Activated CD8-positive, alpha-beta T cell treated with anti-CD3 and anti-CD28 coated beads for 36 hours (primary cell): ENCODE measurements at places on chromosomes 3 and 15.

- no peak for DNase-seq
Measured at GRCh38 chr3:140135461-140135860, 200.5 kb downstream of the CLSTN2 start.

DNA sequence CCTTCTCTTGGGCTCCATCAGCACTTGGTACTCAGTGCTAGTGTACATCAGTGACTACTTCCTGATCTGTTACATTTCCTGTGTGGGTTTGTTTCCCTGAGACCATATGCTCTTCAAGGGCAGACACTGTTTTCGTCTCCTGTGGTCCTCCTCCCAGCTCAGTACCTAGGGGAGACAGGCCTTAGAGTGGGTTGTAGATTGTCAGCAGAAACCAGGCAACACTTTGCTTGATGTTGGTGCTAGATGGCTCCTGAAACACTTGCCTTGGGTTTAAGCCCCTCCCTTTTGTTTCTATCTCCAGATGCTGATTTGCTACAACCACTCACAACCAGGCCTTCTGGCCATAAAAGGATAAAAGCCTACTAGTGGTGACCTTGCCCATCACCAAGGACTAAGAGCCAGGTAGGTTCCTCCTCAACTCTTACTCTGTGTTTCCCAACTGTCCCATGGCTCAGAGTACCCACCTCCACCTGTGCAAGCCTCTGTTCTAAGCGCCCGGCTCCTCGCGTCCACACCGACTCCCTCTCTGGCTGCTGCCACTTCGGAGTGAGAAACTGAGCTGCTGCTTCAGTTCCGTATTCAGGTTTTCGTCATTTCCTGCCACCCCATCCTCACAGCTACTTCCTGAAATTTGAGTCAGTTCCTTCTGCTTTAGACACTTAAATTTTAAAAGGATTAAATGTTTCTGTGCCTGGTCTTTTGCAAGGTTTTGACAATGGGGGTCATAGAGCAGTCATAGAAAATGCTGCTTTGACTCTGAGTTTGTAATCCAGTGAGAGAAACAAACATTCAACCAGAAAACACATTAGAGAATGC lies at the start of gene HCLS1:
TSS of gene HCLS1 (minus strand) at position 548 of the 816 bp plus-strand sequence. CDS start 2,556 bp downstream, outside the sequence.
- DNase-seq: peak; percentile 79

DNA sequence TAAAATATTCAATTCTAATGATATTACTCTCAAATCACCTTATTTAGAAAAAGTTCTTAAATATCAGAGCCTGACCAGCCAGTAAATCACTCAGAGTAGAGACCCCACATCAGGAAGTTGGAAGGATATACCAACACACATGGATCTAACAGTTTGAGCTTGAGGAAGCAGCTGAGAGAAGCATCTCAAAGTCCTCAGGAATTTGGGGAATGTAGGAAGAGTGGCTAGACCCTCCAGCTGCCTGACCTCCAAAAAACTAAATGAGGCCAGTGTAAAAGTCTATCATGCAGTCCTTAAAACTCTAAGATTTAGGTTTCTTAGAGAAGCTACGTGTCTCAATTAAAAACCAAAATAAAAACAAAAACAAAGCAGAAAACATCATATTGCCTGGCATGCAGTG lies 55.4 kb downstream of the SETD2 start:
- DNase-seq: no peak

- no peak for DNase-seq
Measured at GRCh38 chr3:112366522-112366921, 33.6 kb downstream of the CD200 start.

GRCh38 chr3:106425026-106425425 lies 556.2 kb upstream of the CBLB start:
- DNase-seq: no peak

GRCh38 chr3:5195605-5196004 lies 8.1 kb downstream of the EDEM1 start:
- peak; percentile 63 for DNase-seq

DNA sequence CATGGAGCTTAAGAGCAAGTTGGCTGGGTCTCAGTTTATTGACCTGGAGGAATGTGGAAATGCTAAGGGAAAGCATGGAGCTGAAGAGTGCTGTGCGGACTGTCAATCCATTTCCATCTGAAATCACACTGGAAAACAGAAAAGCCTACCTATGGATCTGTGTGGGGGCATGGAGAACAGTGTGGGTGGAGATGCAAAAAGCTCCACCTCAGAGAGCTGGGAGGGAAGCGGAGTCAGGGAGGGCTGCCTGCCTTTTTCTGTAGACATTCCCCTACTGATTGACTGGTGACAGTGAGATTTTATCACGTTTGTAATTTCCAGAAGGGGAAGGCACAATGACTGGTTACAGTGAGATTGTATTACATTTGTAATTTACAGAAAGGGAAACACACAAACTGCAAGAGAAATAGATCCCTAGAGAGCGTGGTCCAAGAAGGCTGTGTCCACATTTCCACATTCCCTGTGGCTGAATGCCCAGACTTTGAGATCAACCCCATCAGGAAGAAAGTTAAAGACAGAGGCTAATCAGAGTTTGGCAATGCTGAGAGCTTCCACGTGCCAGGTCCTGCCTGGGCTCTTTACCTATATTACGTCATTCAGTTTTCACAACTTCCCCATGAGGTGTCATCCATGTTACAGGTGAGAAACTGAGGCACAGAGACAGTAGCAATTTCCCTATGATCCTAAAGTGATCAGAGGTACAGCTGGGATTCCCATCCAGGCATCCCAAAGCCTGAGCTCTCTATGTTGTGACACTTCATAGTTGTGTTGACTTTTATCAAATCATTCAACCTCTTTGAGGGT lies 67.7 kb upstream of the NSMCE3 start:
- no peak for DNase-seq

GRCh38 chr3:21644268-21644667 lies 106.7 kb downstream of the ZNF385D start:
- DNase-seq: no peak

DNA sequence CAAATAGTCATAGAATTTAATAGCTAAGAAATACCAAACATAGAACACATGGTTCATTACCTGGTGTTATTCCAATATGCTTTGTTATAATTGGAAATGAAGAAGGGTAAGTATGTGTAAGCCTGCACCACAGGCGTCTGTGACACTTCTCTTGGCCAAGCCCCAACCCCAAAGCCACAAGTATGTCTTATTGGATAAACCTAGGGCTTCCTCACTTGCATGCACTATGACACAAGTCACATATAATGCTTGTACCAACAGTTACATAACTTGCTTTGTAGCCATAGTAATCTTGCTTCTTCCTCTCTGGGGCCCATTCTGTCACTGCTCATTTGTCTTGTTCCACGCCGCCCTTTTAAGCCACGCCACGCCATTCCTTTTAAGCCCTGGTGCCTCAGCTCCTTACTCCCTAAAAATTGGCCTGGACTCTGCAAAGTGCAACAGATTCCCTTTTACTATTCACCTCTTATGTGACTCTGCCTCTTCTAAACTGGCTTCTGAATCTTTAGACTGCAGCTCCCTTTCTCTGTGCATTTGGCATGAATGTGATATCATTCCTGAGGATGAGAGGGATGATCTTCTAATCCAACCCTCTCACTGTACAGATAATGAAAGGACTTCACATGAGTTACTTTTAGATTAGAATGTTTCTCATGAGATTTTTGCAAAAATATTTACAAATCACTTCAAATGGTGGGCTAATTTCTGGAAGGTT lies 48.1 kb upstream of the EPHA3 start:
- no peak for DNase-seq

GRCh38 chr3:55893045-55893664 lies 406.0 kb upstream of the WNT5A start:
- no peak for DNase-seq

GRCh38 chr15:95044745-95045417 lies 813.5 kb downstream of the MCTP2 start:
- DNase-seq: no peak

GRCh38 chr3:39287216-39288164 lies 7.7 kb upstream of the CX3CR1 start:
- DNase-seq: no peak

GRCh38 chr3:160564258-160564911 lies 986 bp downstream of the KPNA4 start:
- DNase-seq: peak; percentile 10

GRCh38 chr15:47820747-47821319 lies 103.5 kb downstream of the SEMA6D start:
- no peak for DNase-seq

- no peak for DNase-seq
Measured at GRCh38 chr3:66028457-66028856, 10.3 kb downstream of the MAGI1 start.

DNA sequence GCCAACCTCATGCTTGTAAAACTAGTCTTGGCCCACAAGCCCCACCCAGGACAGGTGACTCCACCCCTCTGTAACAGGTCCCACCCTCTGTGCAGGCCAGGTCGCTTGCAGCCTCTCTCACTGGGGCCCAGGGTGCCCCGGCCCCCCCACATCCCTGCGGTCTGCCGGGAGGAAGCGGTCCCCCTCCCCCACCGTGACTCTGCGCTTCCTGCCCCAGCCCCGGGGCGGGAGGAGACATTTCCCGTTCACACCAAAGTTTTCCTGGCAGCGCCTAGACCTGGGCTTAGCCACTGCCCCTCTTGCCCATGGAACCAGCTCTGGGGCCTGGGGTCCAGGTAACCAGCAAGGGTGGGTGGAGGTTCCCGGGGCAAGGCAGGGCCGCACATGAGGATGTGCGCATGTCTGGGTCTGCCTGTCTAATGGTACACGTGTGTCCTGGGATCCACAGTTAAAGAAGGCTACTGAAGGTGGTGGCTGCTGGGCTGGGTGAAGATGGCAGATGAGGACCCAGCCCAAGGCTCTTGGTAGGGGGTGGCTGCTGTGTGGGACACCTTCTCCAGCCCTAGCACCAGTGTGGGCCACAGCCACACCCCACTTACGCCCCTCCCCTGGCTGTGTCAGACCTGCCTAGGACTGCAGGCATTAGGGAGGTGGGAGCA lies 8.4 kb downstream of the NBEAL2 start:
- DNase-seq: peak; percentile 92

DNA sequence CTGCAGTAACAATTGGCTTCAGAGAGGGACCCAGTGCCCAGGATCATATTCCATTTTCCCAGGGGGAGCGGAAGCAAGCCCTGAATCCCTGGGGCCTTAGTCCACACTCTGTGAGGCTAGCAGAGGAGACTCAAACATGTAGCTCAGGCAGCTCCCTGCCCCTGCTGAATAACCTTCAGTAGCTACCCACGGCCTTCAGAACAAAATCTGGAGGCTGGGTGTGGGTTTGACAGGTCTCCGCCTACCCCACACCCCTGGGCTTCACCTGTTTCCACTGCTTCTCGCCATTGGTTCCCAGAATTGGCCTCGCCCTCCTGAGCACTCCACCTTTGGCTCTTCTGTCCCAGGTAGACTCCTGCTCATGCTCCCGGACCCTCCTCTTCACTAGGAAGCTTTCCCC lies 93.6 kb upstream of the ATP2B2 start:
- DNase-seq: no peak

GRCh38 chr3:133426721-133427120 lies 26.9 kb downstream of the BFSP2 start:
- no peak for DNase-seq

DNA sequence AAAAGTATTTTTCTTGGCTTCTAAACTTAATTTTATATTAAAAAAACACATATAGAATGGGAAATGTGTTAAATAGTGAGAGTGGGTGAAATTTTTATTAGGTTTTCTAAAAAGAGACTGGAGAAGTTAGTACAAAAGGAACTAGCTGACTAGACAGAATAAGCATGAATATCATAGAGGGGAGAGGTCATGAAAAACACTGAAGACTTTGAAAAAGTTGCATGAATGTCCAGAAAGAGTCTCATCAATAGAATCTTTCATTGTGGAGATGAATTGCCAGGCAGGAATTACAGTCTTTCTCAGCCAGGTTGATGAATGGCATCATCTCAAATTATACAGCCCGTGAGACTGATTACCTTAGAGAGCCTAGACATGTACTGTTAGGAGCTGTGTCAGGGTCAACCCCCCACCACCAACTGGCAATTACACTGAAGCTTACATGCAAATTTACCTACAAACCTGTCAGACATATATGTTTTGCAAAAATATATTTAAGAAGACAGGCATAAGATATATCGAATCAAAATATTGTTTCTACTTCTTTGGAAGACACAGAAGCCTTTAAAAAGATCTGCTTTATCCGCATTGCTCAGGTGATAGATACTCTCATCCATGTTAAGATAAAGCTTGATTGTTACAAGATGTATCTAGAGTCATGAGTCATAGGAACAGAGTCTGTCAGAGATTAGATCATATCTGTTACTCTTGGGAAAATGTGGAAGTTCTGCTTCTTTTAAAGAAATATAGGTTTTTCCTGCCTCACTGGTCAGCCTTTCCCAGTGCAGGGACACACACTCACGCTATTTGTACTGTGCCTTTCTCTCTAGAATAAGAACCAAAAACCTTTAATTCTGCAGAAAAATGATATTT lies 34.8 kb upstream of the PFN2 start:
- DNase-seq: no peak

GRCh38 chr15:85024003-85024402 lies 42.3 kb downstream of the PDE8A start:
- DNase-seq: no peak

DNA sequence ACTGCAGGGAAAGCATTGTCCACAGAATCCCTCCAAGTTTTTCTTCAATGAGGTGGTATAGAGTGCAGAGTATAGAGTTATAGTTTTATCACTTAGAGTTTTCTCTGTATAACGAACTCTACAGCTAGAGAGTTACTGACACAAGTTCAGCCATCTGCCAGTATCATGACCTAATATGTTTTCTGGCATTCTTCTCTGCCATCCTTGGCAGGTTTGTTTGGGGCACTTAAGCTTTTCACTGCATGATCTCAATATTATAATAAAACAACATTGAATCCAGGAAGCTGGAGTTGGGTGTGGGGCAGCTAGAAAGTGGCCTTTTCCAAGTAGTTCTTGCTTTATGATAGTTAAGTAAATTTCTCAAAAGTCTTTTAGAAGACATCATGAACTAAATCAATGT lies 743.5 kb upstream of the ARPP21 start:
- no peak for DNase-seq

DNA sequence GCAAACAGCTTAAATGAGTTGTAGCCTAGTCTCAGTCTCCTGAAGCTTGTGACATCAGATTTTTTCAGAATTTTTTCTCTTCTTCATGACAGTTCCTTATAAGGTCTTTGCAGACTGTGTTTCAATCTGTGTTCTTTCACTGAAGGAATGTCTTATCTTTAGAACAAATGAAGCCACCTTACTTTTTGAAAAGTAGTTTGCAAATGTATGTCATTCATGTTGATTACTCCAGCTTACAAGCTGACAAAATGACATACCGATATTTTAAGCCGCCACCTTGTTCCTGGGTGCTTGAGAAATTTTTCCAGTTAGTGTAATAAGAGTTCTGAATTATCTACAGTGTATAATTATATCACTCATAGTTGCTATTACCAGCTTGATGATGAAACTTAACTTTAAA lies 57.0 kb downstream of the ASTE1 start:
- DNase-seq: no peak

DNA sequence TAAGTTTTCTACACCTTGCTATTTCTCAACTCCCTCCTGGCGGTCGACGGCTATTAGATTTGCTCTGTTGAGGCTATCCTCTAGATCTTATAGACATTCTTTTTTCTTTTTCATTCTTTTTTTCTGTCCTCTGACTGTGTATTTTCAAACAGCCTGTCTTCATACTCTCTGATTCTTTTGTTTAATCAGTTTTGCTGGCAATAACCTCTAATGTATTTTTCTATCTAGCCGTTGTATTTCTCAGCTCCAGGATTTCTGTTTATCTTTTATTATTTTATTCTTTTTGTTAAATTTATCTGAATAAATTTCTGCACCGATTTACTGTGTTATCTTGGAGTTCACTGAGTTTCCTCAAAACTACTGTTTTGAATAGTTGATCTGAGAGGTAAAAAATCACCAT lies 31.5 kb downstream of the NLGN1 start:
- no peak for DNase-seq
